ENCODE measurements at places on chromosomes 11 and 22.
A peak's percentile ranks its signal among the peaks of the same experiment; 100 is the strongest.

DNA sequence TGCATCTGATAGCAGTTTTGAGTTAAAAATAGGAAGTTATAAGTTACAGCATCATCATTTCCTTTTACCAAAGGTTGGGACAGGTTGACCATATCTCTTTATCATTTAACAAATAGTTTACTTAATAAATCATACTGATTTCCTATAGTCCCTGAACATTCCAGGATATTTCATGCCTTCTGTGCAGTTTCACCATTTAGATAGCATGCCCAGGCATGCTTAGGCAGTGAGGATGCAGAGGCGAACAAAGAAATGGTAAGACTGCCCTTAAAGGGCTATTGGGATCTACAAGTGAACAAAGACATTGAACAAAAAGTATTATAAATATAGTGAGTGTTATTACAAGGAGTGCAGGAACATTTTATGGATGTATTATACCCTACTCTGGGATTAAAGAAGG, 96.4 kb downstream of the PRMT3 start:
- no peak for DNase-seq

- no peak for DNase-seq
Observed at GRCh38 chr11:93689240-93689639, 27.8 kb downstream of the CEP295 start.

DNA sequence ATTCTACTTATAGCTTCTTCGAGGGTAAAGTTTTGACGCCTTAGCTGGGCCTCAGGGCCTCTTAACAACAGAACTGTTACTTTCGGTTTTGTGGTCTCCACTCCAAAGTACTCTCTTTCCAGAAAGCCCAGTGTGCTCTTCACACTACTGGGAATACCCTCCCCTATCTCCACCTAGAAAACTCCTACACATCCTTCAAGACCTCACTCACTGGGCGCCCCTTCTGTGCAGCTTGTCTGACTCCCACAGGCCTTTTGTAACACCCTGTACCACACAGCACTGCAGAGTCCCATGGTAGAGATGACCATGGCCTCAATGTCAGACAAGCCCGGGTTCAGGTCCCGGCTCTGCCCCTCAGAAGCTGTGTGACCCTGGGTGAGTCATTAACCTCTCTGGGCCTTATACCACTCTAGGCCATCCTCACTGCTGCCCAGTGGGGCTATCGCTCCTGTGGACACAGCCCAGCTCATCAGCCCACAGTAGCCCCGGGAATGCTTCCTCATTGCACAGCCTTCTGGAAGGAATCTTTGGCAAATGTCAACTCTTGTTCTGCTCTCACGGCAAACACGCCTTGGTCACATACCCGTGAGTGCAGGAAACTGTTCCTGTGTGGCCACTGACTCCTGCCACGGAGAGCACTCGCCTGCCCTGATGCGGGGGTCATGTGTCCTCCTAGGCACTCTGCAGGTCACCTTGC, 51.4 kb downstream of the SHISAL1 start:
- DNase-seq, result no peak

DNA sequence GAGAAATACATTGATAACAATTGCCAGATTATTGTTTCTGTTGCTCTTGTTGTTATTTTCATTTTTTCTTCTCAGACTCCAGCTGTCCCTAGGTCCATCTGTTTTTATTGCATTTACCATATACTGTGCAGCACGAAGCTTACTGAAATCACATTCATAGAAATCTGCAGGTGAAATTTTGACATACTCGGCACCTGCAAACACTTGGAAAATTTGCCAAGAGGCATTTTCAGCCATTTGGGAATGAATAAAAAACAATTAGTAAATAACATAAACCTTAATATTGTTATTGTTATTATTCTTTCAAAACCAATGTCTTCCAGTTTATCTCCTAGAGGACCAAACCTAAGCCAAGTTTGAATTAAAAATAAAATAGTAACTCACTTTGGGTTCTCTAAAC, 2357.2 kb downstream of the LRRC4C start:
- DNase-seq, result no peak

DNA sequence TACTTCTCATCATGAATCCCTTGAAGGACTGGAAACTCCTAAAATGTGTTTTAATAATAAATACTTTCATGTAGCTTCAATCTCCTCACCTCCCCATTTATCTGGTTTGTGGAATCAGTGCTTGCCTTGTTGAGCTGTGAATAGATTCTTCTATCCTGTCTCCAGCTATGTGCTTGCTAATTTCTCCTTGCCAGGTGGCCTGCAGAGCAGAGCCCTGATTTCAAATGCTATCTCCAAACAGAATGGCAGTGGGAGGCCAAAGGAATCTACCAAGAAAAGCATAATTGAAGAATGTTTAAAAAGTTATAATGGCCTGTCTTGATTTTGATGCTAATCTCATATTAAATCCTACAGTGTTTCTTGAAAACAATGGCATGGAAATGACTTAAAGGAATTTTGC, 309.3 kb upstream of the CHORDC1 start:
- DNase-seq, result no peak

GRCh38 chr22:49916831-49917230, 1.4 kb downstream of the ALG12 start:
- DNase-seq, result peak; percentile 30

GRCh38 chr11:130448416-130449309, at the start of gene ADAMTS15:
Gene ADAMTS15, plus strand, starts transcription at chr11:130448645. Its CDS starts 329 bp downstream, at chr11:130448974.
- DNase-seq, result peak; percentile 4

DNA sequence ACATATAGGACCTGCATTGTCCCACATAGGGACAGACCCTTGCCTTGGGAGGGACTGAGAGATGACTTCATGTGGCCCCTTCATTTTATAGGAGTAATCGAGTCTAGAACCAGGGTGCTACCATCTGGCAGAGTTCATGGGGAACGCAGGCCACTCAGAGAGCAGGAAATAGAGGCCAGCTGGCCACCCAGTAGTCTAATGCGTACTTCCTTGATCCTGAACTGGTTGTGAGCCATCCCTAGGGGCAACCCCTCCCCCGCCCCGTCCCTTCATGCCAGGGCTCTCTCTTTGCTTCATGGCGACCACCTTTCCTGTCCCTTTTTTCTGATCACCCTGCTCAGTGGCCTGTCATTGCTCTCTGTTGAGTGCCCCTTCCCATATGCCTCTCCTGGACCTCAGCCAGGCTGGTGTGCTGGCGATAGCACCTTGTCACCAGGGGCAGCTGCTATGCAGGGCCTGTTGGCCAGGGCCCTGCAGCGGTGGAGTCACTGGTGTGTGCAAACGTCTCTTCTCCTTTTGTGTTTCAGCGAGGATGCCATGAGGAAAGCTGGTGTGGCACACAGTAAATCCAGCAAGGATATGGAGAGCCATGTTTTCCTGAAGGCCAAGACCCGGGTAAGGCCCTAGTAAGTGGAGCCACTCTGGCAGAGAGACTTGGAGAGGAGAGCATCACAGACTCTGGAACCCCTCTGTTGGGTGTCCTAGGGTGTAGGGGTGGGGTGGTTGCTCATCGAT, 29.3 kb downstream of the MED15 start:
- DNase-seq, result no peak

DNA sequence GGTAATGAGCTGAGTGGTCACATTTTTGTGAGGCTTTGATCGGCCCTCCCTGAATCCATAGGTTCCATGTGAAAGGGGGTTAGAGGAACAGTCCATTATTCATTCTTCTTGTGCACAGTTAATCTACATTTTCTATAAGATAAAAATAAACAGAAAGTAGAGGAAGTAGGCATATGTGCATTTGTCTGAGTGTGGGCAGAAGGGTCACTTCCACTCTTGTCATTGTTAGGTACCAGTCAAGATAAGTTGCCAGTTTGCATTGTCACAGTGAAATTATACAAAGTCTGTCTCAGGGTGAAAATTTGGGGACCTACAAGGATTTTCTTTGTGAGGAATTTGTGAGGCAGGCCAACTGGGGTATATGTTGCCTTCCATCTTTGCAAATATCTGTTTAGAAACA, 4.6 kb upstream of the APOL4 start:
- DNase-seq, result no peak

DNA sequence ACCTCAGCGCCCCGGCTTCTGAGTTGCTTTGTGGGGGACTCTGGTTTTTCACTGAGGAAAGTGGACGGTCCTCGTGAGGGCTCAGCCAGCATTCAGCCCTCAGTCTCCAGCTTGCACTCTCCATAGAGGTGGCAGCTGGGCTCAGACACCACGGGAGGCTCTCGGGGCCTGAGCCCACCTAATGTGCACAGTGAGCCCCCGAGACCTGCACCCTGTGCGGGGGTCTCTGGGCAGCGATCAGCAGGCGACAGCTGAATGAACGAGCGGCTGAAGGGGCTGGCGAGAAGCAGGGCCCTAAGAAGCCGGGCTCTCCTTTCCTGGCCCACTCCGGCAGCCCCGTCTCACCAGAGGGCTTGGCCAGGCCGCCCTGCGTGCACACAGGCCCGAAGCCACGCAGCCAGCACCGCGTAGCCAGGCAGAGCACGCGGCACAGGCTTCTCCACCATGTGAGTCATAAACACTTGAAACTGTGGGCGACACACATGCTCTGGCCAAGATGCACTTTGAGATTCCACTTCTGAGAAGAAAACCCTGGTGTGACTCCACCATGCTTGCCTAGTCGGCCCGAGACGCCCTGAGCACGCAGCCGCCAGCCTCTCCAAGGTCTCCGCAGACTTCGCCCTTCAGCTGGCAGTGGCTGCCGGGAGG, 28.0 kb downstream of the TOLLIP start:
- no peak for DNase-seq

- DNase-seq, result no peak
Observed at GRCh38 chr11:2869134-2869526, 16.4 kb downstream of the CDKN1C start.

DNA sequence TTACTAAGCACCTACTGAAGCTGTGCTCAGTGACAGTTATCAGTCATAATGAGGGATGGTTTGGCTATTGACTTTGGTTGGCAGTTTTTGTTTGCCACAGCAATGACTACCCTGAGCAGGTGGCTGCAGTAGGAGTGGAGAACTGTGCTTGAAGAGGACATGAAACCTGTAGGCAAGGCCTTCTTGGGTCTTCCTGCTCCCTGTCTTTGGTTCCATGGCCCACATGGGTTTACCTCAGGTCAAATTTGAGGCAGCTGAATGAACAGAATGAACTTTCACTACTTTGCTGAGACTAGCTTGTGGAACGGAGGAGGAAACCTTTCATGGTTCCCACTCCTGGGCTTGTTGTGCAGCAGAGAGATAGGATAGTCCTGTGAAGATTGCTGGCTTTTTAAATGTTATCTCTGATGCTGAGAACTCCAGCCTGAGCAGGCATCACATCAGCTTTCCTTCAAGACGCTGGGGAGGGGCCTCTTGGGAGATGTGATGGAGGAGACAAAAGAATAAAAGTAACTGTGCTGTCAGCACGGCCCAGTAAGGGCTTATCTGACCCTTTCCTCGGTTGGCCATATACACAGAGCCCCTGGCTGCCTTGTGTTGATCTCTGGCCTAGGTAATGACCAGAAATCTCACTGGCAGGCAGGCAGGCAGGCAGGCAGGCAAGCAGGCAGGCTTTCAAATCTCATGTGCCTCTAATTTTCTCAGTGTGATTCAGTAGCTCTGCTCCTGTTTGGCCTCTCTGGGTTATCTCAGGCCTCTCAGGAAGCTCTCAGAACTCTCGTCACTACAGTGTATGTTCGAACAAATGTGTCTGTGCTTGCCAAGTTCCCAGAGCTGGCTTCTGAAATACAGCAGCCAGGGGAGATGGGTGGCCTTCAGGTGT, 12.0 kb downstream of the STIM1 start:
- DNase-seq, result no peak

DNA sequence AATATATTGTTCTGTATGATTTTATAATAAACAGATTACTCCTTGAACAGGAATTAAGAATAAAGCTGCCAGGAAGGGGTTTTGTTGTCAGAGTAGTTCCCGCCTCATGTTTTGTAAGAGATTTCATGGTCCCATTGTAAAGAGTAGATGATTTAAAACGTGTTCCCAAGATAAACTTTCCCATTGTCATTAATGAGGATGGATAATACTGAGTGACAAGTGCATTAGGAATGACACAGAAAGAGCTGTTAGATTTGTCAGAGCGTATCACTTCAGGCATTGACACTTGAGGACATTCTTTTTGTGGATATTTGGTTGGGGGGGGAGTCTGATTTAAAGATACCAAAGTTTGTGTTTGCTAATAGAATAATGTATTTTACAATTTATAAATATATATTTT, 147.0 kb downstream of the PAX6 start:
- DNase-seq, result no peak

- DNase-seq, result no peak
Observed at GRCh38 chr22:34973926-34974325, 92.0 kb upstream of the ISX start.

- DNase-seq, result no peak
Observed at GRCh38 chr11:119351232-119351631, 4.7 kb upstream of the MFRP start.

- DNase-seq, result no peak
Observed at GRCh38 chr11:27444801-27445215, 27.8 kb downstream of the LGR4 start.

GRCh38 chr11:71391352-71391751, 56.8 kb downstream of the DHCR7 start:
- no peak for DNase-seq

- peak; percentile 30 for DNase-seq
Observed at GRCh38 chr11:76206327-76207081, at the start of gene WNT11. Gene WNT11, minus strand, starts transcription at chr11:76206502. Its CDS starts 95 bp downstream, at chr11:76206407.
